Right renal cortex interstitium (tissue), 3 donors: ENCODE measurements at places on chromosomes 7 and 10.

DNA sequence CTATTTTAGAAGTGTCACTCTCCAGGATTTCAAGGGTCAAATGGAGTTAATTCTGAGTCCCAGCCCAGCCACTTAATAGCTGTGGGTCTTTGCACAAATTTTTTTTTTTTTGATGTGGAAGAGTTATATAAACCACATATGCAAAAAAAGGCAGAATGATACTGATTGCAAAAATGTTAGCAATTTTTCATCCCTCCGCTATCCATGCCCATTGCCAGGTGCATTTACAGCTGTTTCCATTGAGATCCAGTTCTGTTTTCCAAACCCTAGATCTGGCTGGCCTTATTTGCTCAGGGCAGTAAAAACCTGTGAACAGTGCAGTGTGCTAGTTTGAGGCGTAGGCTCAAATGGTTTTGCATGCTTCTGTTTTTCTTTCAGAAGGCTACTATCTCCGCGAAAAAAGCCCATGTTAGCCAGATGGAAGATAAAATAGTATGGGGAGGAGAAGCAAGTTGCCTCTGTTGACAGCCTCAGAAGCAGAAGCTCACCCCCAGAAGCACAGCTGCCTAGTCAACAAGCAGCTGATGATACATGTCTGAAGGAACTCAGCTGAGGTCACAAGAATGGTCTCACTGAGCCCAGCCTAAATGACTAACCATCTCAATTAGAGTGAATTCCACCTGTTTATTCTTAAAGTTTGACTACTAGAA lies 997 bp upstream of the ZNF138 start:
- no peak for DNase-seq

- peak; percentile 56 for DNase-seq
Measured at GRCh38 chr10:24722676-24723385, 856 bp downstream of the ARHGAP21 start.

GRCh38 chr10:63759335-63759734 lies 238.1 kb downstream of the REEP3 start:
- no peak for DNase-seq

DNA sequence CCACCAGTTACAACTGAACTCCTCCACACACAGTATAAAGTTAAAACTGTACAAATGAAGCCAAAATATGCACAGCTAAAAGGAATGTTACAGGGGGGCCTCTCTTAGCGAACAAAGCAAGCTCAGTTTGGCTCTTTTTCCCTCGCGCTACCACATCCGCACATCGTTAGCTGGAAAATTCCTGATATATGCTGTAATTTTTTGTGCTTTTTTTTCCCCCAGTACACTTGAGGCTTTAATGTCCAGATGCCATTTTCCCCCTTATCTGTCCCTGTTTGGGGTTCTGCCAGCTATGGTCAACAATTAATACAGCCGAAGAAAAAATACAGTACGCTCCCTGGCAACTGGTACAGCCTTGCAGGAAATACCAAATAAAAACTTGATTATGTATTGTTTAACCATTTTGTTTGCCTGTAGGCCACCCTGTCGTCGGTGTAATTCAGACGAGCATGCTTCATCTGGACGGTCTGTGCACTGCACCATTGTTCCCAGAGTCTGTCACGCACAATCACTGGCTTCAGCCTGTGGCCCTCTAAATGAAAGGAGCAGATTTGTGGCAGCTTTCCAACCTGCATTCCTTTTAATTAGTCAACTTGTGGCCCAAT lies 108.1 kb upstream of the FAM133B start:
- DNase-seq = peak; percentile 57

DNA sequence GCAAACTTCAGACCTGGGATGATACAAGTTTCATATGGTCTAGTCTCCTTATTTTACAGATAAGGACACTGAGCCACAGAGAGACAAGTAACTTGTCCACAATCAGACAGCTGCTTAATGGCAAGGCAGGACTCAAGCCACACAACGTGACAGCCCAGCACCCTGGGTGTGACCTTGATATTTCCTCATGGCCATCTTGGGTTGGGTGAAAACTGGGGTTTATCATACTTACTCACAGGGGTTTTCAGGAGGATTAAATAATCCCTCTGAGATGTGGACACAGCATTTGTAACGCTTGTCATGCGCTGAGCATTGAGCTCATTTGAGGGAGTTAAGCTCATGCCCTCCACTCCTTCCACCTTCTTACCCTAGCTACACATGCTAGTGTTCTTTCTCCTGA lies 58.0 kb downstream of the ABLIM1 start:
- DNase-seq = no peak

DNA sequence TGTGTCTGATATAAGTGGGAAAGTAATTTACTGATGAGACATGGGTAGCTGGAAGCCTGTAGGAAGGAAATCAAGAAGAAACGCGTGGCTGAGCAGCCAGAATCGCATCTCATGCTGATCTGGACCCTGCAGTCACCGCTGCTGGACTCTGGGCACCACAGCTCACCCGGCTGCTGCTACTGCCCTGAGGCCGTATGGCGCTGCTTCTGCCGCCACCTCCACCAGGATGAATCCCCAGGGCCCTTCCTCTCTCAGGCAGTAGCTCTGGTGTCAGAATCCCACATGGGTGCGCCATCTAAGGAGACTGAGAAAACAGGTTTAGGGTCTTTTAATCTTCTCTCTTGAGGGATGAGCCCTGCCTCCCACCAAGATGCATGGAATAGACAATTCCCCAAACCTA lies 70.3 kb upstream of the AGK start:
- no peak for DNase-seq
